Astrocyte (in vitro differentiated cells and primary cell): ENCODE measurements at places on chromosomes 5 and 9.

DNA sequence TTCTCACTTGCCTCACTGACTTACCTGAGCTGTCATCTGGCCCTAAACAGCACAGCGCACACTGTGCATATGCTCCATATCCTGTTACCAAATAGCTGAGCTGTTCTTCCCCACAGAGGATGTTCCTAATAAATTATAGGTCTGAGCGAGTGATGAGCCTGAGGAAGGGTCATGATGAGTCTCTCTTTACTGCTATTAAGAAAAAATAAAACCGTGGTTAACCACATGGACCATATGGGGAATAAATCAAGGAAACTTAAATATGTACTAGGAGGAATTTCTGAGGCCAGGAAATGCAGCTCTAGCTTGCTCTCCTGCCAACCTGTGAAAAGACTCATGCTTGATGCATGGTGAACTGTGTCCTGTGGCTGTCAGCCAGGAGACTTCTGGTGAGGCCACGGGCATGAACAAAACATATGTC lies 424.8 kb upstream of the DMAC1 start:
- DNase-seq = peak; percentile 22

GRCh38 chr9:99193466-99193821 lies 28.3 kb downstream of the ALG2 start:
- no peak for DNase-seq

DNA sequence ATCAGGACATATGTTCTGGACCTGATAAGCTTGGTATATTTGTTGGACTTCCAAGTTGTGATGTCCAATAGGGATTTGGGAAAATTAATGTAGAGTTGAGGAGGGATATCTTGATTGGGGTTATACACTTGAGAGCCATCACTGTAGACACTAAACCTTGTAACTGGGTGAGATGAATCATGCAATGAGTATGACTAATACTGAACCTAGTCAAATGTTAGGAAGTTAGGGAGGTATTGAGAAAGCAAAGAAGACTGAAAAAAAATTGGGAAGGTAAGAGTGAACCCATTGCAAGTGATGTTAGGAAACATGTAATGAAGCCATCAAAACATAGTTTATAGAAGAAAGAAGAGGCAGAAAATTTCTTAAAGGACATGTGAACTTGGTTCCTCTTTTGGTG lies 668.4 kb upstream of the CDH9 start:
- peak; percentile 13 for DNase-seq

GRCh38 chr5:68344447-68345111 lies 129.0 kb downstream of the PIK3R1 start:
- DNase-seq = peak; percentile 83

- no peak for DNase-seq
Measured at GRCh38 chr5:36125868-36126267, 25.8 kb downstream of the LMBRD2 start.

DNA sequence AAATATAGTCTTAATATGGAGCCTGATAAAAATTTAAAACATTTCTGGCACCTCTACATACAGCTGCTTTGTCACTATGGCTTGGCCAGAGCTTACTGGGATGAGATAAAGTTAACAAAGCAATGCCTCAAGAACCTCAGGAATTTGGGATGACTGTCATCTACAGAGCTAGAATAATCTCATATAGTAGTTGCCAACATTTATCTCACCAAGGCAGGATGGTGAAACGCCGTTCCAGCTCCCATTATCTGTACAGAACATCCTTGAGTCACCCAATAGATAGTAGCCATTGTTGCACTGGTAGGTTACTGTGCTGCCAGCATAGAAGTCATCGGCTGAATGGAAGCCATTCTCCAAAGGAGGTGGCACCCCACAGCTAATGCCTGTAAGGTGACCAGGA lies 94.6 kb upstream of the TXNDC8 start:
- DNase-seq = peak; percentile 70

- no peak for DNase-seq
Measured at GRCh38 chr5:92652756-92653155, 928.3 kb downstream of the NR2F1-AS1 start.

- DNase-seq = no peak
Measured at GRCh38 chr9:93826209-93826608, 128.9 kb downstream of the BARX1 start.

DNA sequence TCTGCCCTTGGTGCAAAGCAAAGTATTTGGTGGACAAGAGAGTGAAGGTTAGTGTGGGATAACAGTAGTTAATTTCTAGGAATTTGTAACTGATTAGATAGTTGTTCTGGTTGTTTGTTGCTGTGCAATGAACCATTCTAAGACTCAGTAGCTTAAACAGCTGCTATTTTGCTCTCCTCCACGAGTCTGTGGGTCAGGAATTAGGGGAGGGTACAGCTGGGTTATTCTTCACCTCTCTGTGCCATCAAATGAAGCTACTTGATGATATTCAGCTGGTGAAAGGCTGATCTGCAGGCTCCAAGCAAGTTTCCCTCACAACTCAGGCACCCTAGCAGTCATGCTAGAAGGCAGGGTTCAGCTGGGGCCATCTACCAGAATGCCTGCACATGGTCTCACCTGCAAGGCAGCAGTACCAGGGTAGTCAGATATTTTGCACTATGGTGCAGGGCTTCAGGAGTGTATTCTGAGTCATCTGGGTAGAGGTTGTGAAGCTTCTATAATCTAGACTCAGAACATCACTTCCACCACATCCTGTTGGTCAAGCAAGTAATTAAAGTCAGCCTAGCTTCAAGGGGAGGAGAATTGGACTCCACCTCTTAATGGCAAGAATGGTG lies 159.5 kb upstream of the SLC28A3 start:
- no peak for DNase-seq

- DNase-seq = peak; percentile 26
Measured at GRCh38 chr9:130997925-130998596, 10.9 kb upstream of the LAMC3 start.
